ENCODE measurements at places on chromosomes 12 and 14. TPM values are rescaled to one million over a fixed set of nuclear protein-coding genes. Genes with fewer than 3 reads are reported as not detected.
A peak's percentile ranks its signal among the peaks of the same experiment; 100 is the strongest.

The RND1 gene
- total RNA-seq, result 3.3 TPM

- no peak for DNase-seq
These were observed 83.2 kb downstream of the ALG10B start for GRCh38 chr12:38399711-38400206.

The TMEM117 gene
- total RNA-seq, result 1.4 TPM

GRCh38 chr12:48000878-48001504 is 3.3 kb downstream of the COL2A1 start:
- DNase-seq, result peak; percentile 30

- no peak for DNase-seq
These were observed 7.3 kb upstream of the TMEM119 start for GRCh38 chr12:108605000-108605689.

- DNase-seq, result no peak
These were observed 42.9 kb upstream of the LHX5 start for GRCh38 chr12:113514602-113515001.

The MGP gene
- not detected for total RNA-seq

- DNase-seq, result no peak
These were observed 33.7 kb upstream of the GALNT9 start for GRCh38 chr12:132362996-132363660.

The SP1 gene
- total RNA-seq, result 93.5 TPM

DNA sequence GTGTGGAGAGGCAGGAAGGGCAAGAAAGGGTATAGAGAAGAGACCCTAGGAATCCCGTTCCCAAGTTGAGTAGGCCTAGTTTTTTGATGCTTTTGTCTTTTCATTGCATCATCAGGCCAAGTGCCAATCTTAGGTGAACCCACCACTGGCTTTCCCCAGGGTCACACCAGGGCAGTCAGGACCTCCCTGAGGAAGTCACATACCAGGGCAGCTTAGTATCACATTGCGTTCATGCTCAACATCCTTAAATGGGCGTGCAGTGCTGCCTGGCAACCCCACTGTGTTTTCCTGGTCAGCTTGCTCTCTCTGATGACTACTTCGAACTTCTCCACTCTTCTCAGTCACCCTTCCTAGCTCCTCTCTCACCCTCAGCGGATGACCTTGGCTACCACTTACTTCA is 9.0 kb downstream of the ASIC1 start:
- DNase-seq, result no peak

The CPNE6 gene
- not detected for total RNA-seq

DNA sequence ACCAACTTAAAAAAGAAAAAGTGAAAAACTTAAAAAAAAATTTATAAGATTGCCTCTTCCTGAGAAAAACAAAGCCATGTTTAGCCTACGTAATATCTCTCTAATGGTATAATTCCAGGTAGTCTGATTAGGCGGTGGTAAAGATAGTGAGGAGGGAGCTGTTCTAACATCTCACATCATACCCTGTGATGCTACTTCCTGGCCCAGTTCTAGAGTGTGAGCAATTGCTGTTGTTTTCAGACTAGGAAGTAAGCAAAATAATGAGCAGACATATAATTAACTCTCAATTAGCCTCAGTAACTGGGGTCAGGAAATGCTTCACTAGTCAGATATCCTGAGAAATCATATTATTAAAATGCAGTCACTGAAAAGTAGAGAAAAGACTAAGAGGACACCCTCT is 113.9 kb downstream of the PHLDA1 start:
- DNase-seq, result no peak

GRCh38 chr12:49910331-49911212 is 6.9 kb upstream of the FAIM2 start:
- DNase-seq, result no peak
